ENCODE measurements at places on chromosomes 12 and 14.

- no peak for DNase-seq
Measured at GRCh38 chr12:92977326-92977725, 48.2 kb upstream of the EEA1 start.

GRCh38 chr12:6333029-6333428 lies 8.8 kb downstream of the TNFRSF1A start:
- no peak for DNase-seq

GRCh38 chr12:32549675-32550079 lies 129.4 kb upstream of the DNM1L start:
- no peak for DNase-seq

- DNase-seq, result no peak
Measured at GRCh38 chr14:101029668-101030290, 126.3 kb upstream of the RTL1 start.

DNA sequence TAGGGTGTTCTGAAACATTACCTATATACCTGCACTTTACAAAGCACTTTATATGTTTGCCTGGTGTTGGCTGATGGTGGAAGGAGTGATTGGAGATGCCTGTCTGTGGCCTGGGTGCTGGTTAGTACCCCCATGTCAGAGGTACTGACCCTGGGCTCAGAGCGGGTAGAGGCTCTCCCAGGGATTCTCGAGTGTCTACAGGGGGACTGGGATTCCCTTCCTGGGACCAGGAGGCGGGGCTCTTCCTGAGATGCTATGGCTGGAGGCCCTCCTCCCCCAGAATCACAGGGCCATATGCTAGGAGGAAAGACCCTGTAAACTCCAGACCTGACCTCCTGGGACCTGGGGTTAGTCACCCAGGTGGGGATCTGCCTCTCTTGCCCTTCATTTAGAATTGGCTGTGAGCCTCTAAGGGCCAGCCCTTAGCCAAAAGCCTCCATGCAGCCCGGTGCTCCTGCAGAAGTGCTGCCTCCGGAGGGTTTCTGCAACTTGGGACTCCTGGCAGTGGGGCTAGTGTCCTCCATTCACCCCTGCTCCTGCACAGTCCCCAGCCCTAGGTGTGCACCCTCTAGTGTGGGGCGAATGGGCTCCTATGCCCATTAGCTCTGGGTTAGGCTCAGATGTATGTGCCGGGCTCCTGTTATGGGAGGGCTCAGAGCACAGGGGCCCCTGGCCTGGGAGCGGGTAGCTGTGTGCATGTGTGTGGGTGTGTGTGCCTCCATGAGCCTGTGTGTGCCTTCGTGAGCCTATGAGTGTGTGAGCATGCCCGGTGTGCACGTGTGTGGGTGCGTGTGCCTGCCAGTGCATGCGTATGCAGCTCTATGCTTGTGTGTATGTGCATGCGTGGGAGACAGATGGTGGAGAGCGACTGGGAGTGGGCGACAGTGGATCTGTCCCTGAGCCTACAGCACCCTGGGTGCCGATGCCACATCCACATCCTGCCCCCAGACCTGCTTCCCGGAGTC lies 36.6 kb downstream of the RTL1 start:
- no peak for DNase-seq

DNA sequence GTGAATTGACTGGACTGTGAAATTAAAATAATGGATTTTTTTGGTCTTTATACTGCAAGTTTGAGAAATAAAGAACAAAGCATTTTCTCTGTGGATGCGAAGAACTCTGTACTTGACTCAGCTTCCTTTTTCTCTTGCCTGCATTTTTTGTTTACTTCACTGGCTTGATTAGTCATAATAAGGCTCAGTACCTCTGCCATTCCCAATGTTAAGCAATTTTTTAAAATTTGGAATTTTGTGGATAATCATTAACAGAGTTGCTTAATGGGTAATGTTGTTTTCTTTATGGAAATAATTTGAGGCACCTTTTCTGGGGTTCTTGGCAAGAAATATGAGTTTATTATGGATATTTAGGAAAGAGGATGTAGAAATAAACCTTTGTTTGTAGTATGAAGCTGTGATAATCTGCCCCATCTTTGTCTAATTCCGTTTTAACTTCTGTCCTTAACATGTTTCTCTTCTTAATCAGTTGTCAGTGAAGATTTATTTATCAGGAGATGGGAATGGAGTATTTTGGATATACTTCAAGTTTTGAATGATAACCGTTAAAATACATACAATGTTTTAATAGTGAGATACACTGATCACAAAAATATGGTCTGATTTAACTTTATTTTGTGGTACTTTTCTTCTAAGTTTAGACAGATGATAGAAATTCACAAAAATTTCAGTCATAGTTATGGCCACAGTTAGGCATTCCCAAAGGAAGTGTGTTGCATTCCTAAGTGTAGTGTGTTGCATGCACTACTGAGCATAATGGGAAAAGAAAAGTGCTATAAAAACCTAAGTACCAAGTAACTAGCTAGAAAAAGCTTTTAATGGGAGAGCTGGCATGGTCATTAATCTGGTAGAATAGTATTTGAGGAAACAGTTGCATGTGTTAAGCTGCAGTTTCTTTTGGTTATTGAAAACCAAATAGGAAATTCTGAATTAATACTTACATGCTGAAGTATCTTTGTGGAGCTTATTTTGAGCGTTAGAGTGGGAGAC lies 27.7 kb downstream of the WNK1 start:
- no peak for DNase-seq

DNA sequence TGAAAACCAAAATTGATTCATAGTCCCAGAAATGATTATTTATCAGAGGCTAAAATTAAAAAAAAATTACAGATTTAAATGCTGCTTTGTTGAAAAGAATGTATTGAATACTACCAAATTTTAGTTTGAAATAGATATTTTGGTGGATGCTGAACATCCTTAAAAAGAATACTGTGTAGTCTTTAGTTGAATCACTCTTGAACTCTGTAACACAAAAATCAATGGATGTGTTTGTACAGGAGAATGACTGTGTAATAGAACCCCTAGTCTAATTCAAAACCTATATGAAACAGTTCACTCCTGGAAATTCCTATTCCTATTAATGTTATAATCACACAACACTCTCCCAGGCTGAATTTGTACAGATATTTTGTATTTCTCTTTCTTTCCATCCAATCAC lies 1.5 kb upstream of the TSPAN8 start:
- no peak for DNase-seq

GRCh38 chr12:57906821-57907220 lies 34.5 kb upstream of the ATP23 start:
- DNase-seq, result no peak

DNA sequence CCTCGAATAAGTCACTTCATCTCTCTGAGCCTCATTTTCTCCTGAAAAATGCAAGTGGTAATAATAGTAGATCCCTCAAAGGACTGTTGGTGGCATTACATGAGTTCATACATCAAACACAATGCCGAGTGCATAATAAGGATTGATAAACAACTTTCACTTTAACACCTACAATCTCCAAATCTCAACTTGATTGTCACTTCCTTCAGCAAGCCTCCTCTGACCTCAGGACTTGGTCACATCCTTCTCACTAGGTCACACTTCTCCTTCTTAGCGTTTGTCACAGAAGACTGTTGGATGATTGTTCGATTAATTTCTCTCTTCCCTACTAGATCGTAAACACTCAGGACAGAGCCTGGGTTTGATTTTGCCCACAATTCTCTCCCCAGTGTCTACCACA lies 7.9 kb upstream of the PRKAB1 start:
- DNase-seq, result no peak

- DNase-seq, result no peak
Measured at GRCh38 chr14:58198086-58198485, 1.9 kb upstream of the ACTR10 start.

- no peak for DNase-seq
Measured at GRCh38 chr14:103372552-103373304, 12.5 kb upstream of the MARK3 start.

GRCh38 chr14:99122521-99123125 lies 149.4 kb downstream of the BCL11B start:
- DNase-seq, result peak; percentile 62

DNA sequence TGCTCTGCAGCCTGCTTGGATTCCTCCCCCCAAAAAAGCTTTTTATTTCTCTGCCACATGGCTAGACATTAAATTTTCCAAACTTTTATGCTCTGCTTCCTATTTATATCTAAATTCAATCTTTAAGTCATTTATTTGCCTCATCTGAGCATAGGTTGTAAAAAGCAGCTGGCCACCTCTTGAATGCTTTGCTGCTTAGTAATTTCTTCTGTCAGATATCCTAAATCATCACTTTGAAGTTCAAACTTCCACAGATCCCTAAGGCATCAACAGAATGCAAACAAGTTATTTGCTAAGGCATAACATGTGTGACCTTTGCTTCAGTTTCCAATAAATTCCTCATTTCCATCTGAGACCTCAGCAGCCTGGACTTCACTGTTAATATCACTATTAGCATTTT lies 209.6 kb downstream of the FSCB start:
- DNase-seq, result no peak

GRCh38 chr12:62732861-62733427 lies 202.0 kb downstream of the PPM1H start:
- DNase-seq, result no peak

- DNase-seq, result no peak
Measured at GRCh38 chr12:61525331-61525730, 734.9 kb upstream of the USP15 start.

GRCh38 chr14:82432301-82433105 lies 898.9 kb upstream of the SEL1L start:
- DNase-seq, result no peak

DNA sequence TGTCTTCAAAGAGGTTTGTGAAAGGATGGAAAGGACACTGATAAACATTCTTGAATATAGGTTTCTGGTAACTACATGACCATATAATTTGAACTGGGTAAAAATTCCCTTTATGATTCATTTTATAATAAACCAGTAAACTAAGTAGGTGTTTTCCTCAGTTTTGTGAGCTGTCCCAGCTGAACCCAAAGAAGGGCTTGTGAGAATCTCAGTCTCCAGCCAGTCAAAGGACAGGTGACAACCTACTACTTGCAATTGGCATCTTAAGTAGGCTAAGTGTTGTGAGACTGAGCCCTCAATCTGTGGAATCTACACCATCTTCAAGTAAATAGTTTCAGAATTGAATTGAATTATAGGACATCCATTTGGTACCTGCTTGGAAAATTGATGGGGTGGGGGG lies 75.2 kb downstream of the MYF5 start:
- no peak for DNase-seq

GRCh38 chr12:96132819-96133218 lies 61.4 kb upstream of the ELK3 start:
- DNase-seq, result peak; percentile 22

DNA sequence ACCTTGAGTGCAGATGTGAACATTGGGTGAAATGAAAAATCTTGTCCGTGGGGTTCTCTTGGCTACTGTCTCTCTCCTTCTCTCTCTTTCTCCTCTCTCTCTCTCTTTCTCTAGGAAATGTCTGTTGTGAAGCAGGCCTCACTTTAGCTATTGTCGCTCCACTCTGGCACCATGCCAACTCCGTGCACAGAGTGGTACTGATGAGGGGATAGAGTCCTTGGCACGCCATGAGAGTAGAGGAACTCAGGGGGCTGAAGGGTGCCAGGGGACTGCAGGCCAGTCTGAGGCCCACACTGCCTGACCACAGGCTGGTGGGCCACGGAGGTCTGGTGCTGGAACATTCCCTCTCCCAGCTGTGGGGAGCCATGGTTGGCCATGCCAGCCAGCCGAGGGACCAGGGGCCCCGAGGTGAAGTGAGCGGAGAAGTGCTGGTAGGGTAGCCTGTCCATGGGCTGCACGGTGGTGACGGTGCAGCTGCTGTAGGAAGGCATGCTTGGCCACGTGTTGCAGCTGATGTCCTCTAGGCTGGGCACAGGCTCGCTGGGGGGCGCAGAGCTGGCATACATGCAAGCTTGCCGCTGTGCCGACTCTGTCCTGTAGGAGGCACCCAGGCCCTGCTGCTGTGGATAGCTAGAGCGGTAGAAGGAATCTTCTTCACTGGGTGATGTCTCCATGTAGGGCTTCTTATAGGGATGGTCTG lies 50.4 kb downstream of the TBX5 start:
- peak; percentile 41 for DNase-seq

DNA sequence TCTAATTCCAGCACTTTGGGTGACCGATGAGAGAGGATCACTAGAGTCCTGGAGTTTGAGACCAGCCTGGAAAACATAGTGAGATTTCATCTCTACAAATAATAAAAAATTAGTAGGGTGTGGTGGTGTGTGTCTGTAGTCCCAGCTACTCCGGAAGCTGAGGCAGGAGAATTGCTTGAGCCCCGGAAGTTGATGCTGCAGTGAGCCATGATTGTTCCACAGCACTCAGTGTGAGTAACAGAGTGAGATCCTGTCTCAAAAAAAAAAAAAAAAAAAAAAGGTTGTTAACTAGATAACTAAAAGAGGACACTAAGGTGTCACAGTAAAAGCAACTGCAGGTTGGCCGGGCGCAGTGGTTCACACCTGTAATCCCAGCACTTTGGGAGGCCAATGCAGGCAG lies 121.3 kb upstream of the MAX start:
- no peak for DNase-seq

DNA sequence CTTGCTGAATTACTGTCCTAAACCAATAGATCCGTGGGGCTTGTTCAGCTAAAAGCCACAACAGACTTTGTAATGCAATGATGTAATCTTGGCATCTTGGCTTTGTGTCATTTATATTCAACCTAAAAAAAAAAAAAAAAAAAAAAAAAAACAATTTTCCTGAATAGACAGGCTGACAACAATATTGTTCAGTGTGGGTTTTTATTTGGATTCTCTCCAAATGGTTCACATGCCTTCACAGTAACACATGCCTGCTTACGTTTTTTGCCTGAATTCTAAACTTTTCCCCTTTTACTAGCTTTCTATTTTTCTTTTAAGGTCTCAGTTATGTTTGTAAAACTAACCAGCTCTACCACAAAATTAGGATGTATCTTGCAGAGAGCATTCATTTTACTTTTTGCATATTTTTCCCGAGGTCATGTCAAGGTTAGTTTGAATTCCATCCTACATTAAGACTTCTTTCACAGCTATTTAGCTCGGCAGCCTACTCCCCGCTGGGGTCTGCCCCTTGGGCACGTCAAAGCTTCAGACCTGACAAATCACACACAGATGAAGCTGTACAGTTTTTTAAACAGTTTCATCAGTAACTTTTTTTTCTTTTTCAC lies 213.7 kb upstream of the NPAS3 start:
- DNase-seq, result peak; percentile 50

GRCh38 chr12:111937429-111937828 lies 75.5 kb downstream of the TMEM116 start:
- no peak for DNase-seq

DNA sequence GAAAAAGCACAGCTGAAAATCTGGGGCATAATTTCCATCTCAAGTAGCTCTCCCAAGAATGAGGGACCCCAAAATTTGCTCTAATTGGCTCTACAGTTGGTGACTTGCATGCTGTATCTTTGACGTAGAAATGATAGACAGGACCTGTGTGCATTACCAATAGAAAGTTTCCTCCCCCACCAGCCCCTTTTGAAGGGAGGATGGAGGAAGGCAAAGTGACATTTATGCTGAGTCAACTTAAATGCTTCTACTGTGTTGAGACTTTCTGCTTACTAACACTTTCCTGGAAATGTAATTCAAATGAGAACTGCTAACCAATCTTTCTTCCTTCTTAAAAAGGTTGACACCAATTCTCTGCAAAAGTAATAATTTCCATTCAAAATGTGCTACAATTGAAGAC lies 31.9 kb downstream of the TSPAN8 start:
- DNase-seq, result no peak
